ENCODE measurements at places on chromosomes 16 and 17.

DNA sequence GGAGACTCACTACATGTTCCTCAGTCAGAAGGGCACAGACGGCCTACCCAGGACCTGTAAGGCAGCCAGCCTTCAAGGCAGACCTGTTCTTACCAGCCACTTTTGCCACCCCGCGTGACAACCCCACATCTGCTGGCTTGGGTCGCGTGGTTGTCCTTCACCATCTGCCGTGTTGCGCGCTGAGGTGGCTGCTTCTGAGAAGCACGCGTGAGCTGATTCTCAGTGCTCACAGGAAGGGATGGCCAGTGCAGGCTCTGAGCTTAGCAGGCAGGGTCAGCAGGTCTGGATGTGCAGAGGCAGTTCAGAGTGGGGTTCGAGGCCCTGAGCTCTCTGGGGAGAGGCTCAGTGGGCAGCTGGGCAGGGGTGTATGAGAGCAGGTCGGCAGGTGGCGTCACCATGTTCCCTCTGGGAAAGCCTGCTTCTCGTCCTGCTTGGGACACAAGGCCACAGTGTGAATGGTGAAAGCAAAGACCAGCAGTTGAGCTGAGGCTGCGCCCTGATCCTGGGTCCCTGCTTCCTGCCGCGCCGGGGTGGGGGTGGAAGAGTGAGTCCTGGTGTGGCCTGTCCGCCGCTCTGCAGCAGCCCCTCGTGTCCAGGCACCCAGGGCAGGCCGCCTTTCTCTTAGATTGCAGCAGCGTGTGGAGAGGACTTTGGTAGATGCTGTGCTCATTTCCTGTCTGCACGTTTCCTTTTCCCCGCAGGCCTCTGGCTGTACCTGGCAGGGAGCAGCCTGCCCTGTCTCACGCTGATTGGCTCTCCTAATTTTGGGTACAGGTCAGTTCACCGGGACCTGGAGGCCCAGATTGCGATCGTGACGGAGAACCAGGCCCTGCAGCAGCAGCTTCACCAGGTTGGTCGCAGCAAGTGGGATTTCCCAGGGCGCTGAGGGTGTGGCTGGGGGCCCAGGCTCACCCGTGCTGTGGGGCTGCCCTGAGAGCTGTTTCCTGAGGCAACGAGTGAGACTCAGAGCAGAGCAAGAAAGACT is 36.0 kb downstream of the PGS1 start:
- DNase-seq = no peak

DNA sequence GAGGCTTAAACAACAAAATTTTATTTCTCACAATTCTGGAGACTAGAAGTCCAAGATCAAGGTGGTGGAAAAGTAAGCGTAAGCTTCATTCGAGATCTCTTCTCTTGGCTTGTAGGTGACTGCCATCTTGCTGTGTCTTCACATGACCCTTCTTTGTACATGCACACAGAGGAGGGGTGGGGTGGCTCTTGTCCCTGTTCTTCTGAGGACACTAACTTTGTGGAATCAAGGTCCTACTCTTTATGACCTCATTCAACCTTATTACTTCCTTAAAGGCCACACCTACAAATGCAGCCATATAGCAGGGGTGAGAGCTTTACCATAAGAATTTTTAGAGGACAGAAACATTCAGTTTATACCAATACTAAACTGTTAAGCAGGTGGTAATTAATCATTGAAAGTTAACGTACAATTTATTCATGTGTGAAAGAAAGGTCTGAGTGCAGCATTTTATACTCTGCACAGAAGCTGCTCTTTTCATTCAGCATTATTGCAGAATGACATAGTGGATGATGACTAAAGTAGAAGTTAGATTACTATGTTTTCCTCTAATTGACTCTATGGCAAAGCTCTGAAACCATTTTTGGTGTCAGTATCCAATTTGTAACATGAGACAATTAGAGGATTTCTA is 139.9 kb upstream of the HLF start:
- DNase-seq = no peak

DNA sequence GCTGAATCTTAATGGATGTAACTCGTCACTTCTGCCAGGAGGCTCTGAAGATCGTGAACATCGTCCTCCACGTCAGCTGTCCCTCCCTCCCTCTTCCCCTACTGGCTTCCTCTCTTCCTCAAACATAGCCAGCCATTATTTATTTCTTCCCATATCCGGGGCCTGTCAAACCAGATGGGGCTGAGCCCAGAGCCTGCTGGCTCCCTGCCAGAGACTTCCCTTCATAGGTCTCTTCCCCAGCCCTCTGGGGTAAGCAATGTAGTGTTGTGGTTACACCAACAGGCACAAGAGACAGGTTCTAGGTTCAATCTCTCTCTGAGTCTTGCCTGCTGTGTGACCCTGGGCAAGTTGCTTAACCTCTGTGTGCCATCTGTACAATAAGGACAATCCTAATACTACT is 40.1 kb upstream of the ZFP90 start:
- DNase-seq = no peak

DNA sequence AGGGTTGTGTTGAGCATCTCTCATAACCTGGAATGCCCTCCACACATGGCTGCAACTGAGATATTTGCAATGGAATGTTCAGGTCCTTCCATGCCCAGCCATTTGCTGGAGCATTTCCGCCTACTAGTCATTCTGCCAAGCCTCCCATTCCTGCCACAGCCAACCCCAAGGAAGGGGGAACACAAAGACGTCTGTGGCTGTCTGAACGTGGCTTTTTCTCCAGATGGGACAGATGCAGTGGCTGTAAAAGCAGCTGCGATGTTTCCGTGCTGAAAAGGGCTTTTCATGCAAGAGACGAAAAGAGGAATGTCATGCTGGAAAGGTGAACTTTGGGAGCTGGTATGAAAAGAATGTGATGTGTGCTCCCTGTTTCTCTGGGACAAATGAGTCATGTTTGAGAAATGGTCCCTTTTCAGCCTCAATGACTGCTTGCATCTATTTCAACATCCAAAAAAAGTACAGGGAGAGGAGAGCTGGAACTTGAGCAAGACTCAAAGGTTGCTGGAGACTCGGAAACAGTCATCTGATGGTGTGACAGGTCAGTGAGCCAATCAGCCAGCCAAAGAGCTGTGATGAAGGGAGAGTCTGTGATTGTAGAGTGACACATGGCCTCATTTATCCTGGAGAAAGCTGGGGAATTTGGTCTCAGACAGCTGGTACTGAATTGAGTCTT is 208.9 kb downstream of the SHISA9 start:
- peak; percentile 22 for DNase-seq

GRCh38 chr16:75206749-75207451 is at the start of gene CTRB2:
TSS of gene CTRB2 (minus strand) at chr16:75207161. CDS start at chr16:75207141, 20 bp downstream.
- no peak for DNase-seq

Measured in HFFc6 (cell line).